ENCODE measurements at places on chromosomes 3 and 15.

GRCh38 chr3:188077160-188077799, 76.7 kb upstream of the LPP start:
- no peak for DNase-seq

DNA sequence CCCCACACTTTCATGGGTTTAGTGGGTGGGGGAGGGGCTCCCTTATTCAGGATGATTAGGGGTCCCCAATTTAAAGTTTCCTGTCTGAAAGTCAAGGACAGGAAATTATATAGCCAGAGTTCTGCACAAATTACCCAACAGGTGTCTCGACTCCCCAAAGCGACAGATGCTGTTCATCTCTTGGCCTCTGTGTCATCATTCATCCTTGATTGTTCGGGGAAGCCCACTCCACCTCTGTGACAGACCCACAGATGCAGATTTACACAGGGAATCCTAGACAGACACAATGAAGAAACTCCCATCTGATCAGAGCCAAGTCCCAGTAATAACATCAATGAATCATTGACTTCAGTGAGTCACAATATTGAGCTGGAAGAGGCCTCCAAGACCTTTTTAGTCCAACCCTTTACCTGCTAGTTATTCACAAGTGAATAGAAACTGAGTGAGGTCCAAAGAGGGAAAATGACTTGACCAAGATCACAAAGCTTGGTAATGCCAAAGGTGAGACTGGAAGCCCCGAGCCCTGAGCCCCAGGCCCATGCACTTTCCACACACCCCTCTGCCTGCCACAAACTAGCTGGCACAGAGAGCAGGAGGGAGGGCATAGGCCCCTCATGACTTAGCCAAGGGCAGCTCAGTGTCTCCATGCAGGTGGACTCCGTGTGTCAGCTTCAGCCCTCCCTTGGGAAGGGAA, 7.9 kb upstream of the SRP14 start:
- DNase-seq, result no peak

DNA sequence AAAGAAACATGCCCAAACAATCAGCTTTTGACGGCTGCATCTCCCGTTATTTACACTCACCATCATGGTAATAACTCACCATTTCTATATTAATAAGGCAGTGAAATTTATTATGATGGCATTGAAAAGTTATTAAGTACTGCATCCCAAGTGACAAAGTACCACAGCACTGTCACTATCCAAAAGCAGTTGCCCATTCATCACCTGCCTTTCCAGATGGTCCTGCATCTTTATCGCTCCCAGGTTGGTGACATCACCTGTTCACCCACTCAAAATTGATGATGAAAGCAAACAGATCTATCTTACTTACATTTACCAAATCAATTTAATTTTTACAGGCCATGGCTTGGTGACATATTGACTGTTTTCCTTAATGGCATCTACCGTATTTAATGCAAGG, 299.0 kb downstream of the MECOM start:
- DNase-seq, result no peak

DNA sequence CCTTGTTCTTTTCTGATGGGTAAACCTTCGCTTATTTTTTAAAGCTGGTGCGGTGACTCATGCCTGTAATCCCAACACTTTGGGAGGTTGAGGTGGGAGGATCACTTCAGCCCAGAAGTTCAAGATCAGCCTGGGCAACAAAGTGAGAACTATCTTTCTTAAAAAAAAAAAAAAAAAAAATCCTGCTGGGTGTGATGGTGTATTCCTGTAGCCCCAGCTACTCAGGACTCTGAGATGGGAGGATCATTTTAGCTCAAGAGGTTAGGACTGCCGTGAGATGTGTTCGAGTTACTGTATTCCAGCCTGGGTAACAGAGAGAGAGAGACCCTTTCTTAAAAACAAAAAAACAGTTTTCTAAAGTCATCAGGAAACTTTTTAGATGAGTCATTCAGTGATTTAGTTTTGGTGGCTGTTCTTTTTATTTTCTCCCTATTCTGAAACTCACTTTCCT, 37.7 kb downstream of the SLMAP start:
- no peak for DNase-seq

DNA sequence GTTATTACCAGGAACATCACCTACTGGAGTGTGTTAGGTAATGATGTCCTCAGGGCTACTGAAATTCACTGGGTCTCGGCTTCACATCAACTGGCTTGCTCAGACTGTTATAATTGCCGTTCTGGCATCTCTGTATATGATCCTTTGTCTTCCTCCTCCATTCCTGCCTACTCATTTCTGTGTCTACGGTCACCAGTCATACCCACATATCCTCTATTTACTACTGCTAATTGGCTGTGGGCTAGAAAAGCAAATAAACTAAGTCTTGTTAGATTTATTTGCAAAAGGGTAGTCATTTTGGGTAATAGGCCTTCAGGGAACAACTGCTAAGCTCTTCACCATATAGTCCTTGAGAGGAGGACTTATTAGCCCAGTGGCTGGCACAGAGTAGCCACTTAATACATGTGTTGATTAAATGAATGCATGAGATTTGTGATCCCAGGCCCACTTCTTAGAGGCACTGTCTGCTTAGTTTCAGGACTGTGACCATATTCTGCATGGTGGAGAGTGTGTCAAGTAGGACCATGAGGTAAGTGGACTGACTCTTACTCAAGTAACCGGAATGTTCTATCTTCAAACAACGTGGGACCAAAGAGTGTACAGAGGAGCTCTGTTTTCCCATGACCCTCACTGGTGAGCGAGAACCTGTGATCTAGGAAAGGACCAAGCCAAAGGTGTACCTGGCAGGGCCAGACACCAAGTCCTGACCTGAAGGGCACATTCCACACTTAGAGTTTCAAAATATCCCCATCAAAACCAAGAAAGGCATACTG, 13.2 kb downstream of the ZDHHC3 start:
- no peak for DNase-seq

GRCh38 chr3:135844386-135844785, 121.1 kb upstream of the PPP2R3A start:
- DNase-seq, result no peak

DNA sequence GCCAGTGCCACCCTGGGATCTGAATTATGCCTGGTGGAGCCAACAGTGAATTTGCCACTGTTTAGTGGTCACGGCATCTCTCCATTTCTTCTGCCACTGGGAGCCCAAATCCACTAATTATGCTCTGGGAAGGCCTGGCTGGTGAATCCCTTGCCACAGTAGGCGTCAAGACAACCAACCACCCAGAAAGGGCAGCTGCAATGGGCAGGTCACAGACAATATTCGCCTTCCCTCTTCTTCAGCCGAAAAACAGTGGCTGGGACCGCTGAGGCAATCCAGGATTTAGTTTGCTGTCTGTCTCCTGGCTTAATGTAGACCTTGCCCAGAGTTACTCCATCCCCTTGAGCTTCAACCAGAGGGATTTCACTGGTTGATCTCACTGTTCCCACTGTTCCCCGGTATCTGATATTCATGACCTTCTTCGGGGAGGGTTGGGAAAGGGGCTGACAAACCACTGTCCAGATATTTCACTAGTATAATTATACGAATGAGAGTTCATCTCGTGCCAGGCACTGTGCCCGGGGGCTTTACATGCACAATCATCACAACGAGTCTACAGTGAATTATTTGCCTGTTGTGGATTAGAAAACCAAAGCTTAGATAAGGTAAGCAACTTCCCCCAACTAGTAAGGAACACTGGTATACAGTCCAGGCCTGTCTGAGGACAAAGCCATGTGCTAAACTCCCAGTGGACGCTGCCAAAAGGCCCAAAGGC, 49.9 kb upstream of the RAB6B start:
- DNase-seq, result no peak

DNA sequence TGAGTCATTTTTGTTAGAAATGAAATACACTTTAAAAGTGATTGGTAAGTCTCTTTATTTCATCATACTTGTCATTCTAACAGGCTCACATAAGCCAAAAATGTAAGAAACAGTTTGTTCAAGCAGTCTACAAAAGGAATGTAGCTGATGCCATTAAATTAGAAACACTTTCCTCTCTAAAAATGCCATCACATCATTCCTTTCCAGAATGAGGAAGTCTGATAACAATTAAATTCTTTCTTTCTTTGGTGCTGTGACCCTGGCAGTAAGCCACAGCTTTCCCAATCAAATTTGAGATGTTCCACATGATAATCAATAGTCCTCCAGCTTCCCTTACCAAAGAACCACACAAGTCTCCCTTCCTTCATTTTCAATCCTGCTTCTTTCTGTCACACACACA, 9.4 kb upstream of the P2RY1 start:
- DNase-seq, result no peak

DNA sequence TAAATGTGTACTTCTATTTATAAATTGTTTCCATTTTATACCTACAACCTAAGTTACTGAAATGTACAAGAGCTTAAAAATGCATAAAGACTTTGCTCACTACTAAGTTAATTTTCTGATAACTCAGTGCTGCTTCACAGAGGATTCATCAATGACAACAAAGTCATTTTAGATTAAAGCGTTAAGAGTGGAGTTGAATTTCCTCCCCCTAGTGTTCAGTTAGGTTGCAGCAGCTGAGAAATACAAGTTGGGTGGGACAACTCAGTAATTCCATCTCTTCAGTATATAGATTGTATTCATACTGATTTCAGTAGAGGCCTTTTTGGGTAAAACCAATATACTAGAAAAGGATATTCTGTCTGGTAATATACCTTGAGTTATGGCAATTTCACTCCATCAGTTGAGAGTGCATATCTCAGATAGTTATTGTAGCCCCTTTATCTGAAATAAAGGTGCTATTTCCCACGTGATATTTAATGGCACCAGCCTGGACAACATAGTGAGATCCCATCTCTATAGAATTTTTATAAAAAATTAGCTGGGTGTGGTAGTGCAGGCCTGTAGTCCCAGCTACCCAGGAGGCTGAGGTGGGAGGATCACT, 6.9 kb upstream of the RPL35A start:
- no peak for DNase-seq

- no peak for DNase-seq
These were observed 10.2 kb downstream of the EDEM1 start for GRCh38 chr3:5197470-5198312.

DNA sequence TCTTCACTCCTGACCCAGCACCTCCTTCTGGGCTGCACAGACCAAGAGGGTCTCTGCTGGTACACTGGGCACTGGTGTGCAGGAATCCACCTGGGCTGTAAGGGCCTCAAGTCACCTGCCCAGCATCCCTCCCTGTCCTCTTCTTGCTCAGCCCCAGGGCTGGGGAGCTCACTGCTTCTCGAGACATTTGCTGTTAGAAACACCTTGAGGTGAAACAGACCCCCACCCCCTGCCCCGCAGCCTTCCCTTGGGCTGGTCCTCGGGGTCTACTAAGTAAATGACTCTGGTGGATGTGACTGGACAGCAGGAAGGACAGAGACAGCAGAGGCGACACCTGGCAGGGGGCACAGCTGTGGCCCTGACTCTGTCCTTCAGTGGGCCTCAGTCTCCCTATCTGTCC, 29.1 kb downstream of the LOXL1 start:
- no peak for DNase-seq

GRCh38 chr3:34394978-34395748, 596.7 kb downstream of the PDCD6IP start:
- no peak for DNase-seq

Measured in stimulated activated CD8-positive, alpha-beta memory T cell treated with anti-CD3 and anti-CD28 coated beads, Interleukin-4, amount 100 ng/mL, for 1 hour (primary cell).